T follicular helper cell (primary cell): ENCODE measurements at places on chromosomes 2 and 18.
A peak's percentile ranks its signal among the peaks of the same experiment; 100 is the strongest.

GRCh38 chr2:97761192-97761591 lies 47.8 kb downstream of the ZAP70 start:
- no peak for DNase-seq

GRCh38 chr18:24112874-24113615 lies 25.8 kb upstream of the CABYR start:
- no peak for DNase-seq

GRCh38 chr2:204251998-204252376 lies 293.3 kb upstream of the PARD3B start:
- DNase-seq, result no peak

- no peak for DNase-seq
Observed at GRCh38 chr2:121791290-121791689, 35.8 kb downstream of the TSN start.

DNA sequence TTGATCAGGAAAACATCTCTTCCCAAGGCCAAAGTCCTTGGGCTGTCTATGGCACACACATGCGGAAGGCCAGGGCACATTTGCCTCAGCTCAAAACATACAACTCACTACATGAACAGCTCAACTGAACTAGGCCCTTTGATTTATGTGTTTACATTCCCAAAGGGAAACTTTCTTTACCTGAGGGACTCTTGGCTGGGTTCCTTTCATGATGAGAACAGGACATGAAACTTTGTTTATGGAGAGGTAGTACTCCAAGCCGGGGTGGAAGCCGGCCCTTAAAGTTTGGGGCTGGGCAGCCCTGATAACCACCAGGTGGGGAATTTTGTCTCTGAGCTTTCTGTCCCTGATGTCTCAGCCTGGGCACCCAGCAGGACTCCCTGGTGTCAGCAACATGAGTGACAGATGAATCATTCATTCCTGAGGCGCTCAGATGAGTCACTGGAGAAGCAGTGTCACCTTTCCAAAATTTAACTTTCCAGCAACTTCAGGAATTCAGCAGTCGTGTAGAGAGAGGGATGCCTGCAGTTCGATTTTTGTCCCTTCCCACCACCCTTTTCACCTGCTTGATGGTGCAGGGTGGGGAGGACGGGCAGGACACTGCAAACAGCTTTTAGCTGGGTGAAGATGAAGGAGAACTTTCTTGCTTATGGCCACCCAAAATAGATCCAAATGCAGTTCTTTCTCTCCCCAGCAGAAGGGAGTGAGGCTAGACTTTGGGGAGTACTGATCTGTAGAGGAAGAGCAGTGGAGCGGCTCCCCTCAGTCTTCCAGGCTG lies 331.6 kb downstream of the DYSF start:
- DNase-seq, result no peak

GRCh38 chr2:19673213-19673791 lies 228.5 kb downstream of the TTC32 start:
- no peak for DNase-seq

- no peak for DNase-seq
Observed at GRCh38 chr2:3399829-3400228, 20.3 kb downstream of the TRAPPC12 start.

- no peak for DNase-seq
Observed at GRCh38 chr2:99404039-99404796, 67.0 kb downstream of the EIF5B start.

- no peak for DNase-seq
Observed at GRCh38 chr2:112800881-112801583, 16.7 kb upstream of the IL1A start.

DNA sequence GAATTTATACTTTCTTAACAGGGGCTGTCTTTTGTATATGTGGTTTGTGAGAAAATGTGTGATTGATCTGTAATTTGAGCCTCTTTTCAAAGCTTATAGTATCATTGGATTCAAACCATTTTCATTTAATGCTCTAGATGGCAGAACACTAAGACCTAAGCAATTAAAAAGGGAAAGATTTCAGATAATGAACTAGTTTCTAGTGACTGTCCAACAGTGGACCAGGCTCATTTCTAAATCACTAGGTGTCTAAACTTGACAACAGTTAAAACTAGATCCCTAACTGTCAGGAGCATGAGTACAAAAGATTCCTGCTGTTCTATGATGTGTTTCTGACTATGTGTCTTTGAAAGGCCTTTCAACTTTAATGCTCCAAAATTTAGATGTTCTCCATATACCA lies 54.6 kb downstream of the ANKRD44 start:
- no peak for DNase-seq

- DNase-seq, result no peak
Observed at GRCh38 chr18:33232318-33232626, 208.2 kb downstream of the CCDC178 start.

DNA sequence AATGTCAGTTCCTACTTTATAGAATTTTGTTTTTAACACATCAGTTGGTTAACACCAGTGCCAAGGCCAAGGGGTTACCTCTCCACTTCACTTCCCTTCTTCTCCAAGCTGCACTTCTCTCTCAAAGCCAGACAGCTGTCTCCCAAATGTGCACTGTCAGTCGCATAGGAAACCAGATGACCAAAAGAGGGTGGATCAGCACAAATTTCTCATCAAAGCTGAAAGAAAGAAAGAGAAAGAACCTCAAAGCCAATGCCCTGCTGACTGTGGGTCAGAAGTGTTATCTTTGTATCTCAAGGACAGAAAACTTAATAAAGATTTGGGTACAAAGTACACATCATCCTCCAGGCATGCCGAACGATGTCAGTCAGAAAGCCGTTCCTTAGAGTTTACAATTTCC lies 32.2 kb downstream of the SPATS2L start:
- no peak for DNase-seq

DNA sequence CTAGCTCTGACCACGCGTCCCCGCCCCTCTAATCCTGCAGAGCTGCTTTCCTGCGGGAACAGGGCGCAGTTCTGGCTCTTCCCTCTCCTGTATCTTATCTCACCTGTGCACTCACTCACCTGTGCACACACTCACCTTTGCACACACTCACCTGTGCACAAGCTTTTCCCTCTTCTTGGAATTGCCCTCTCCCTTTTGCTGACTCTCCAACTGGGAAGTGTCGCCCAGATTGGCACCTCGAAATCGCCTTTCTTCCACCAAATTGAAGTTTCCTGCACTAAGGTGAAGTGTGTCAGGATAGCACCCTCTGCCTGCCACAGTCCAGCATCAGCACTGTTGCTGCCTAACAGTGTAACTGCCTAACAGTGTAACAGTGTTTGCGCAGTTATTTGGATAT lies 566 bp upstream of the CMPK2 start:
- peak; percentile 18 for DNase-seq

DNA sequence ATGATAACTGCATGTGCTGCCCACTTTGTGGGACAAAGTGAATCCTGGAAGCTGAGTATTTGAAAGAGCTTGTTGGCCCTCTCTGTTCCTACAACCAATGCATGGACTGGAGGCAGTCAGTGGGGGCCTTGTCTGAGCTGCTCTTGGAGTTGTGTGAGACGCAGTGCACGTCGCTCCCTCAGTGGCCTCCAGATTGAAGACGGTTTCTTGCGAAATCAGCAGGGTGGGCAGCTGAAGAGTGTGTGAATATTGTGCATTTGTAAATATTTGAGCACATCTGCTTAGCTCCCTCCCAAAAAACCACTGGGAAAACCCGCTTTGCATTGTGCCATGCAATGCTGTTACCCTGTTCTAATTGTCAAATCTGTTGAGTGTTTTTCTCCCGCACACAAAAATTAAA lies 782.8 kb downstream of the PLCL1 start:
- DNase-seq, result no peak

GRCh38 chr18:8654503-8655451 lies 45.5 kb downstream of the RAB12 start:
- no peak for DNase-seq

DNA sequence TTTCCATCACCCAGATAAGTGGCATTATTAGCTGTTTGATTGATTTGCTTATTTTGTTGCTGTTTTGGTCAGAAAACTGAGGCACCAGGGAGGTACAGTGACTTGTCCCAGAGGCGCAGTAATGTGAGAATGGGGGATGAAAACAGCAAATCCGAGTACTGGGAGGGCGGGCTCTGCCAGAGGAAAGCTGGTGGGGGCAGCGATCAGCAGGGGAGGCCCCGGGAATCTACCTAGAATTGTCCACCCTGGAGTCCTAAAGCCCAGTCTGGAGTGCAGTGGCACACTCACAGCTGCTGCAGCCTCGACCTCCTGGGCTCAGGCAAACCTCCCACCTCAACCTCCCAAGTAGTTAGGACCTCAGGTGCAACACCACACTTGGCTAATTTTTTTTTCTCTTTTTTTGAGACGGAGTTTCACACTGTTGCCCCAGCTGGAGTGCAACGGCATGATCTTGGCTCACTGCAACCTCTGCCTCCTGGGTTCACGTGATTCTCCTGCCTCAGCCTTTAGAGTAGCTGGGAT lies 17.0 kb upstream of the PTMA start:
- DNase-seq, result no peak

DNA sequence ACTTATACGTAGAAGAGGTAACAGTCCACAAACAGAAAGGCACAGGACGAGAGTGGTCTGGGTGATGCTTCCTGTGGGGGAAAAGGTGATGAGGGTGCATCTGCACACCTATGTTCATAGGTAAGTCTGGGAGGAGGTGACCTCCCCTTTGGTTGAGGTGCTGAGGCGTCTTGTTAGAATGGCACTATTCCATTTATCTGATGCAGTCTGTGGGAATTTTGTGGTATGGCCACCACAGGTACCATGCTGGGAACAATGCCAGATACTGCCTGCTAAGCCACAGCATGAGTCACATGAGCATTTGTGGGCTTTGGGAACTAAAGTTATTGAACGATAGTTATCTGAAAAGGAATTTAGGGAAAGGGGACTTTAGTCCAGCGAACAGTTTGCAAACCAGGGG lies 27.9 kb downstream of the IL37 start:
- DNase-seq, result no peak

GRCh38 chr18:68104036-68104435 lies 587.5 kb upstream of the DSEL start:
- no peak for DNase-seq

DNA sequence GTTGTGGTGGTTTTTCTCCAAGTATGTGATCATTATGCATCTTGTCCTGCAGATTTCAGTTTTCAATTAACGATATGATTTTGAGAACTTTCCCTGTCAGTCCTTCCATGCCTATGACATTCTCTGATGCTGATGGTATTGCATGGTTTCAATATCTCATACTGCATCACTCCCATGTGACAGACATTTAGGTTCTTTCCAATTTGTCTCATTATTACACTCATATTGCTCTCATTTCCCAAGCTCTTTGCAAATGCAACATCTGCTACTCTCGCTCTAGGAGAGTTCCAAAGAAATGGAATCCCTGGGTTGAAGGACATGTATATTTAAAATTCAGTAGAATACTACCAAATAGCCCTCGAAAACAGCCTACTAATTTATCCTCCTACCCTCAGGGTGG lies 125.5 kb downstream of the MARCHF4 start:
- DNase-seq, result no peak

DNA sequence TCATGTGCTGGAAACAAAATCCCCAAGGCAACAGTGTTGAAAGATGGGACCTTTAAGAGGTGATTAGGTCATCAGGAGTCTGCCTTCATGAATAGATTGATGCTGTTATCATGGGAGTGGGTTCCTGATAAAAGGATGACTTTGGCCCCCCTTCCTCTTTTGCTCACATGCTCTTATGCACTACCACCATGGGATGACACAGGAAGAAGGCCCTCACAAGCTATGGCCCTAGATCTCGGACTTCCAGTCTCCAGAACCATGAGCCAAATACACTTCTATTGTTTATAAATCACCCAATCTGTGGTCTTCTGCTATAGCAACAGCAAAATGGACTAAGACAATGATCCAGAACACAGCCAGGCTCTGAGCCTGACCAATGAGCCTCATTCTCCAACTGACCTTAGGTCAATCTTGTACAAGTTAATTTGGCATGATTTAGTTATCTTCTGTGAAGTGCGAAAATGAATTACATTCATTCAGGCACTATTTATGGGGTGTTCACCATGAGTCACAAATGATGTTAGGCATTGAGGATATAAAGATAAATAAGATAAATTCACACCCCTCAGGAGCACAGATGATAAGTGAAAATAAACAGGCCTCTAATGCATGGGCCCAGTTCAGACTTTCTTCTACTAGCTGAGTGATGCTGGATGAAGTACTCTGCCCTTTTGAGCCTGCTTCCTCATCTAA lies 37.7 kb upstream of the NT5C1B start:
- DNase-seq, result no peak

GRCh38 chr2:60466161-60466702 lies 87.2 kb downstream of the BCL11A start:
- no peak for DNase-seq

DNA sequence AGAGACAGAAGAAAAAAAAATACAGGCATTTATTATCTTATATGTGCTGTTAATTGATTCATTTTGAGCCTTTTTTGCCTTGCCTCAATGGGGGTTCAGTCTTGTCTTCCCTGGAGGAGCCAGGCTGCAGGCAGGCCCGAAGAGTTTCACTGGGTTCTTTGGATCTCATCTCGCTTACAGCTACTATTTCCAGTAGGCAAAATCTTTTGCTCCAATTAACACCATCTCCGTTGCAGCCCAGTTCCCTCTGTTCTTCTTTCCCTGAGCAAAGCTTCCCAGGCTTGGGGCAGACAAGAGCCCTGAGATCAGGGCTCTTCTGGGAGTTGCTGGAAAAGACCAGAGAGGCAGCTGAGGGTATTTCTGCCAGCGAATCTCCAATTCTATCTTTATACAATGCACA lies 168.8 kb upstream of the CELF4 start:
- no peak for DNase-seq

- DNase-seq, result no peak
Observed at GRCh38 chr2:178211460-178211859, 17.1 kb downstream of the OSBPL6 start.

- DNase-seq, result no peak
Observed at GRCh38 chr2:217840522-217840921, 162.3 kb downstream of the TNS1 start.

DNA sequence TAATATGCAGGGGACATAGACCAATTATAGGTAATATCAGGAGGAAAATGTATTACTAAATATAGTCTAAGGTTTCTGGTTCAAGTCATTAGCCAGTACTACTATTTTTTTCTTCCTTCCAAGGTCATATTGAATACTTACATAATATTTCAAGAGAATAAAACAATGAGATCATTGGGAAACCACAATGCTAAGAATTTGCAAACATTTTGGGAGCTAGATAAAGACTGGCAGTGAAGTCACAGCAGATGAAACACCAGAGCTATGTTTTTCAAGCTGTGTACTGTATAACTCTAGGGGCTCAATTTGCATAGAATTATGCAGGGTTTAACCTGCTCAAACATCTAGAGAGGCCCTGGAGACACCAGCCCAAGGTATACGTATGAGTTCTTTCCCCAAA lies 80.5 kb upstream of the KCNH7 start:
- no peak for DNase-seq

- DNase-seq, result no peak
Observed at GRCh38 chr2:75894170-75894569, 183.5 kb upstream of the GCFC2 start.

DNA sequence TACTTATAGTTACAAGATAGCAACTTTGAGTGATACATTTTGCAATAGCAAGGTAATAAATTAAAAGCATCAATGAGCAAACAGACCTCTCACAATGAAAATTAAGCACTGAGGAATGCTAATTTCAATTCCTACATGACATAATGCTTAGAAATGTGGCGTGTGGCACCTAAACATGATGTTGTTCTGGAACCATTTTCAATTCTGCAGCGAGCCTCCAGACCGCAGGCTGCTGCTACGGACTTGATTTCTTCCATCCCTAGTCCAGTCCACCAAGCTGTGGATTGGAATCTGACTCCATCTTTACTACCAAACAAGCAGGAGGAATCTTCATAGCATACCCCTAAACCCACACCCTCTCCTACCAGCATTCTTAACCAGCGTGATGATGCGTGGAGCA lies 58.7 kb upstream of the ZNF397 start:
- DNase-seq, result no peak

- DNase-seq, result no peak
Observed at GRCh38 chr2:134228493-134228903, 25.4 kb upstream of the MGAT5 start.
